ENCODE measurements at places on chromosomes 13 and 19.
A peak's percentile ranks its signal among the peaks of the same experiment; 100 is the strongest.

GRCh38 chr13:18951412-18951811 is 230.2 kb downstream of the TUBA3C start:
- DNase-seq: no peak

DNA sequence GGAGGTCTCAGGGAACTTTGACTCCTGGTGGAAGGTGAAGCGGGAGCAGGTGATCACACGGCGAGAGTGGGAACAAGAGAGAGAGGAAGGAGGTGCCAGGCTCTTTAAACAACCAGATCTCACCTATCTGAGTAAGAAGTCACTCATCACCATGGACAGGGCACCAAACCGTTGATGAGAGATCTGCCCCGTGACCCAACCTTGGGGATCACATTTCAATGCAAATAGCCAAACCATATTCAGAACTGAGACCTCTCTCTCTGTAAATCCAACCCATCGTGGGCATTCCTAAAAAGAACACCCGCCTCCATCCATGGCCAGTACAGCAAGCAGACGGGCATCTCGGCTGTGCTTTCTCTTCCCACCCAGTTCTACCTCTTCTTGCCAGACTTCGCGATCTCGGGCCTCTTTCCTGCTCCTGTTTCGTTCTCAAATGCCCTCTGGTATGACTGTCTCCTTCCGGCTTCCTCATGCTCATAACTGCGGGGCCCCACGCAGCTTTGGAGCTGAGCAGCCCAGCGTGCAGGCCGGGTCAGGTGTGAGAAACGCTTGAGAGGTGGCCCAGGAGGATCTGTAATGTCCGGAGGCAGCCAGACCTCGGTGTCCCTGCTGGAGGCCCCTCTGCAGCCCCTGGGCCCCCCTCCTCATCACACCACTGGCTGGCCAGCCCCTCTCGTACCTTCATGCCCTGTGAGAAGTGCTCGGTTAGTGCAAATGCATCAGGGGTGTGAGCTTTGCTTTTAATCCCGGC is 97.0 kb upstream of the GPR183 start:
- DNase-seq: no peak

GRCh38 chr19:7744199-7744786 is 3.0 kb downstream of the CD209 start:
- DNase-seq: no peak

GRCh38 chr13:95150555-95150954 is 150.7 kb downstream of the ABCC4 start:
- DNase-seq: no peak

DNA sequence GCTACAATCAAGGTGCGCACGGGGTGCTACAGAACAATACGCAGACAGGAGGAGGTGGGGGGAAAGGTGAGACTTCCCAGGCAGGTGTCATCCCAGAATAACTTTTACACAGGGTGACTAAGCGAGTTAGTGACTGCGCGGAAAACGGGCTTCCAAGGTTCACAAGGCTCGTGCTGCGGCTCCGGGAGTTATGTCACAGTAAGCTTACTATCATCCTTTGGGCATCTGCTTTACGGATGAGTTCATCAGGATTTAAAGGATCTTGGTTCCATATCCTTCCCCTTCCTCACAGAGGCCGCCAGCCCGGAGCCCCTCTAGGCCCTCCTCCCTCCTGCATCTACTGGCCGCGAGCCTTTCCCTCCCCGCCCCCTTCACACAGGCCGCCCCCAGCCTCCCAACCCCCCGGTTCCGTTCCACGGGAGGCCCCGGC is 474 bp upstream of the IFT88 start:
- DNase-seq: no peak

DNA sequence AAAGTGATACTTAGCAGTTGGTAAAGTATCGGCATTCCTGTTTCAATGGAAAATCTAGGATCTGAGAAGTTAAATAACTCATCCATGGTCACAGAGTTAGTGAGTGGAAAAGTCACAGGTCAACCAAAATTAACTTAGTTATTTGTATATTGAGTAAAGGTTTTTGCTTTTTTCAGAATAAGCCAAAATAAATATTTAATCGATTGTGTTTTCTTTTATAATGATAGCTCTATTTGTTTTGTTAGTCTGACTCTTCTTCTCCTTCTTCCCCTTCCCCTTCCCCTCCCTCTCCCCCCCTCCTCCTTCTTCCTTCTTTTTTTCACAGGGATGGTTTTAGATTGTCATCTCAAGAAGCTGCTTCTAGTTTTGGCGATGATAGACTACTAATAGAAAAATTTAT is 173.5 kb downstream of the PCCA start:
- no peak for DNase-seq

DNA sequence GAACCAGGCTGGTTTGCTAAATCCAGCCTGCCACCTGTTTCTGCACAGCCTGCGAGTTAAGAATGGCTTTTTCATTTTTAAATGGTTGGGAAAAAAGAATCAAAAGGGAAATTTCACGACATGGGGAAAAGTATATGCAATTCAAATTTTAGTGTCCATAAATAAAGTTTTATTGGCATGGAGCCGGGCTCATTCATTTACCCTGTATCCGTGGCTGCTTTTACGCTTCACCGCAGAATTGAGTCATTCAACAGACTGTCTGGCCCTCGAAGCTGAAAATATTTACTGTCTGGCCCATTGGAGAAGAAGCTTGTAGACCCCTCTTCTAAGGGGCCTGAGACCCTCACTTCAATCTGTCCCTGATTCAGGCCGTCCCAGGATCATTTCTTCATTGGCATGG is 26.1 kb downstream of the IER2 start:
- DNase-seq: no peak

DNA sequence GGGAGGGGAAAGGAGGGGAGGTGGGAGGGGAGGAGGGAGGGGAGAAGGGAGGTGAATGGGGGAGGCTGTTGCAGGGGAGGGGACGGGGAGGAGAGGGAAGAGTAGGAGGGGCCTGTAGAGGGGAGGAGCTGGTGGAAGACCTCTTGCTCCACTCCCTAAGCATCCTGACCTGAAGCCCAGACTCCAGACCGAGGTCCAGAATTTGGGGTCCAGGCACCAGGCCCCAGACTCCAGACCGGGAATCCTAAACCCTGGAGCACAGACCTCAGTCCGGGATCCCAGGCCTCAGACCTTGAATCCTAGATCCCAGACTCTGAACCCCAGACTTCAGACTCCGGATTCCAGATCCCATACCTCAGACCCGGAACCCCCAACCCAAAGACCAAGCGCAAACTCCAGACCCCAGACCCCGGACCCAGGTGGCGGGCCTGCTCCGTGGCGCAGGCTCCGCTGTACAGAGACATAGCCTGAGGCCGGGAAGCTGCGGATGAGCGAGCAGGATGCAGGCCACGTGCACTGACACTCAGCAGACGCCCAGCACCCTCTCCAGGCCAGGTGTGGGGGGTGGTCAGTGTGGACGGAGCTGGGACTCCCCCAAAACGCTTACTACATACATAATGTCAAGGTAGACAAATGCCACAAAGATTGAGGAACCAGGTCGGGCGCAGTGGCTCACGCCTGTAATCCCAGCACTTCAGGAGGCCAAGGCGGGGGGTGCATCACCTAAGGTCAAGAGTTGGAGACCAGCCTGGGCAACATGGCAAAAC is 710 bp upstream of the BTBD2 start:
- DNase-seq: peak; percentile 40

- DNase-seq: no peak
Measured at GRCh38 chr13:41459432-41460073, 2.2 kb downstream of the RGCC start.

- peak; percentile 80 for DNase-seq
Measured at GRCh38 chr19:47255879-47256692, at the start of gene CCDC9. TSS of gene CCDC9 (plus strand) at chr19:47256525. CDS start at chr19:47258401, 1,876 bp downstream.

- no peak for DNase-seq
Measured at GRCh38 chr13:66014771-66015170, 1215.4 kb downstream of the PCDH9 start.

DNA sequence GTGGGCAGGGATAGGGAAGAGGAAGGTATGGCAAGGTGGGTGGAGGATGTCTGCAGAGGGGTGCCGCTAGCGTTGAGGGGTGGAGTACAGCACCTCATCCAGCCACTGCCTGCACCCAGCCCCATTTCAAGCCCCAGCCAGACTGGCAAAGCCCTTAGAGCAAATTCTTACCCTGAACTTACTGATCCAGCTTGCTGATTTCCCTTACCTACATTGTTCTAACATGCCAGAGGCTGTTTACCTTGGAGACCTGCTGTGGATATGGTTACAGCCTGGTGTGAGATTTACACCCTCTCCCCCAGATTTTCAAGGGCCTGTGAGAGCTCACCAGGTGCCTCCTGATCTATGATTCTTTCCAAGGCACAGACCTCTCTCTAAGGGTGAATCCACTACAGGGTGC is 86.0 kb downstream of the ZNF726 start:
- DNase-seq: no peak

- DNase-seq: no peak
Measured at GRCh38 chr13:74325106-74325505, 190.9 kb upstream of the KLF12 start.

- peak; percentile 10 for DNase-seq
Measured at GRCh38 chr19:3285647-3286176, 61.3 kb downstream of the CELF5 start.

GRCh38 chr19:10295305-10295846 is 5.6 kb downstream of the ICAM5 start:
- peak; percentile 61 for DNase-seq

DNA sequence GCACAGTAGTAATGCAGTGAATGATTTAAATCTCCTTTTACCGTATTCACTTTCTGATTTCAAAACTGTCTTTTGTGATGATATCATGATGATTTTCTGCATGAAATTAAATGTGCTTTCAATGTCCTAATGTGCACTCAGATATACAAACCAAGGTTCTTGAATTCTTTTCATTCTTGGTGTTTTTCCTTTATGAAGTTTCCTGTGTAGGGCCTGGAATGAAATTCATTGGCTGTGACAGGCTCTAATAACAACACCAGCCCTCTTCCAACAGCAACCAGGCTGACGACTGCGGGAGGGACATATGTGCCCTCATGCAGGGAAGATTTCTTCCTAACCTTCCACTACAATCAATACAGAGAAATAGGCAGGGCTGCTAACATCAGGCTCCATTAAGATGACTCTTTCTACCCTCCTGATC is 1052.0 kb downstream of the DIAPH3 start:
- DNase-seq: no peak

GRCh38 chr13:94914895-94915294 is 202.6 kb upstream of the SOX21 start:
- no peak for DNase-seq

DNA sequence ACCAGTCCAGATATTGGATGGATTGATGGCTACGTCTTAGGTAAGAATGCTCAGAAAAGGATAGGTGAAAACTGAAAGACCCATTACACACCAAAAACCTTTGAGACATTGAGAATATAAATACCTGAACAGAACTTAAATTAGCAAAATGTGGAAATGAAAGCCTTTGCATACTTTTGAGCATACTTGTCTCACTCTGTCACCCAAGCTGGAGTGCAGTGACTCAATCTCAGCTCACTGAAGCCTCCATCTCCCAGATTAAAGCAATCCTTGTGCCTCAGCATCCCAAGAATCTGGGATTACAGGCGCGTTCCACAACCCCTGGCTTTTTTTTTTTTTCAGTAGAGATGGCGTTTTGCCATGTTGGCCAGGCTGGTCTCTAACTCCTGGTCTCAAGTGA is 695.3 kb downstream of the DACH1 start:
- DNase-seq: no peak

DNA sequence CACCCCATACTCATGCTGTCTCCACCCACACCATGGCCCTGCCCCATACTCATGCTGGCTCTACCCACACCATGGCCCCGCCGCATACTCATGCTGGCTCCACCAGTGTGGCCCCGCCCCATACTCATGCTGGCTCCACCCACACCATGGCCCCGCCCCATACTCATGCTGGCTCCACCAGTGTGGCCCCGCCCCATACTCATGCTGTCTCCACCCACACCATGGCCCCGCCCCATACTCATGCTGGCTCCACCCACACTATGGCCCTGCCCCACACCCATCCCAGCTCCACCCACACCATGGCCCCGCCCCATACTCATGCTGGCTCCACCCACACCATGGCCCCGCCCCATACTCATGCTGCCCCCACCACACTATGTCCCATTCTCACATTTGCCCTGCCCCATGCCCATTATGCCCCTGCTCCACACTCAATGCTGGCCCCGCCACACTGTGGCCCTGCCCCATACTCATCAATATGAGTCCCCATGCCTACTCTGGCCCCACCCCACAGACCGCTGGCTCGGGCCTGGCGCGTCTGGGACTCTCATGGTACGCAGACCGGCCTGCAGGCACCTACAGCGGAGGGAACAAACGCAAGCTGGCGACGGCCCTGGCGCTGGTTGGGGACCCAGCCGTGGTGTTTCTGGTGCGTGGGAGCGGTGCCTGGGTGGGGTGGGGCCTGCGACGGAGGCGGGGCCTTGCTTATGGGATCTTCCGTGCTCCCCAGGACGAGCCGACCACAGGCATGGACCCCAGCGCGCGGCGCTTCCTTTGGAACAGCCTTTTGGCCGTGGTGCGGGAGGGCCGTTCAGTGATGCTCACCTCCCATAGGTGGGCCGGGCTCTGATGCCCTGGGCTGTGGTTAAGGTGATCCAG is 3.7 kb upstream of the ARHGAP45 start:
- DNase-seq: peak; percentile 43

DNA sequence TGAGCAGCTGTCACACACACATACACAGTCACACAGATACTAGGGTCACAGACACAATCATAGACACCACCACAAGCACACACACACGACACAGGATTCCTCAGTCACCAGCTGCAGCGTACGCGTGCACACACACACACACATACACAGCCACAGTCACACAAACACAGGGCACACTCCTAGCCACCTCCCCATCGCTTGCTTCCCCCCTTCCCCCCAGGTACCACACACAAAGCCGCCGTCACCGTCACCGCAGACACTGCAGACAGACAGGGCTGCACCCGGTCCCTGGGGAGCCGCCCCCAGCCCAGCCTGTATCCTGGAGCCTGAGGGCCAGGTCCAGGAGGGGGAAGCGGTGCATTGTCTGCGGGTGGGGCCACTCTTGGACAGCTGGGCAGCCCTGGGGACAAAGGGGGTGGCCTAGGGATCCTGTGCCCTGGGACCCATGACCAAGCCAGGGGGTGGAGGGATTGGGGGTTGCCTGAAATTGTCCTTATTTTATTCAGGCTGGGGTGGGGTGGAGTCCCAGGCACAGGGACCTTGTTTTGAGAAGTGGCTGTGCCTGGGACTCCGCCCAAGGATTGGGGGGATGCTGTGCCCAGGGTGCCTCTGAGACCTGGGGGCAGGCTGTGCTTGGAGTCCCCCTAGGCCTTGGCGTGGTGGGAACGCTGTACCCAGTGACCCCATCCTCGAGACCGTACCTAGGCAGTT is 957 bp downstream of the NUMBL start:
- no peak for DNase-seq

DNA sequence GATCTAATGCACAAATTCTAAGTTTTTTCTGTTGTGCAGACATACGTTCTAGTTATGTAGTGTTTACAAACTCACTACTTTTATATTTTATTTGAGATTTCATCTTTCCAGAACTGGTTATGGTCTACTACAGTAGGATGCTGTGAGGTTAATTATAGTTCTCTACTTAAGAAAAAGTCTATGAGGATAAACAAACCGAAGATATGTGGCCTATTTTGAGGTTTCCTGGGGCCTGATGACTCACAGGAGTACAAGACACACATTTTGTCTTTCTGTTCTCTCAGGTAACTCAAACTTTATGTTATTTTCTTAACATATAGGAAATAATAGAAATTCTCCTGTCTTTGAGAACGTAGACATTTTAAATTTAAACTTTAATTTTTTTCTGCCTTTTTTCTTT is 45.1 kb downstream of the PCDH20 start:
- no peak for DNase-seq

Measured in activated effector memory CD4-positive, alpha-beta T cell treated with Interleukin-2 at 50 U/mL for 16 hours (primary cell).